ENCODE measurements at places on chromosomes 5 and 9. TPM values are rescaled to one million over a fixed set of nuclear protein-coding genes. Genes with fewer than 3 reads are reported as not detected.

- no peak for DNase-seq
Measured at GRCh38 chr5:31563216-31563615, 31.1 kb downstream of the C5orf22 start.

GRCh38 chr9:71630377-71630995, 137.8 kb downstream of the CEMIP2 start:
- DNase-seq: no peak

GRCh38 chr5:180041301-180042274, 30.0 kb downstream of the RNF130 start:
- DNase-seq: no peak

Gene SV2C
- 0.32 TPM for total RNA-seq

DNA sequence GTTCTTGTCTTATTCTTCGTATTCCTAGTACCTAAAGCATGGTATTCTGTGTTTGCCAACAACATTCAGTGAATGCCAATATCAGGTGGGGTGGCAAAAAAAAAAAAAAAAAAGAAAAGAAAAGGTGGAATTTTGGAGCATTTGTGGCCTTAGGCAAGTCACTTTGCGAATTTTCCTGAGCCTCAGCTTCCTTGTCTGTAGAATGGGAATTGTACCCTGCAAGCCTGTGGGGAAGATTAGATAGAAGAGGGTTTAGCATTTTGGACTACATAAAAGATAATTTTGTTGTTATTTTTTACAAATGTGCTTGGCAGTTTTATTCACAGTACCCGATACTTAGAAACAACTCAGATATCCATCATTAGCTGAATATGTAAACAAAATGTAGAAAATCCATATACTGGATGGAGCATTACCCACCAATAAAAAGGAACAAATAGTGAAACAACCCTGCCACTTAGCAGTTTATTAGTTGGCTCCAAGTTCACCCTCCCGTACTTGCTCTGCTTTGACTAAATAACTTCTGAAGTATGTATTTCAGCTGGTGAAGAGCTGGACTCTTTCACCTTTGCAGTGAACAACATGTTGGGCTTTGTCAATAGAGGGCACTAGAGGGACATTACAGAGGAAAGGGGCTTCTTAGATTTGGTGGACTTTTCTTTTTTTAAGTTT, 13.6 kb downstream of the UBE2D2 start:
- DNase-seq: no peak

GRCh38 chr5:6568889-6569288, 64.0 kb downstream of the NSUN2 start:
- DNase-seq: no peak

Measured in activated T-helper 2 cell treated with anti-CD3 and anti-CD28 coated beads, Interferon-gamma antibody, Interleukin-2, Interleukin-4, amounts not matched to agents 10 μg/mL and 5 μg/mL and 100 μg/mL, durations not matched to agents 14 hours and 24 hours and 36 hours (primary cell).